ENCODE measurements at places on chromosomes 16 and 17.

- no peak for DNase-seq
Measured at GRCh38 chr17:43956222-43956621, 2.5 kb upstream of the PYY start.

DNA sequence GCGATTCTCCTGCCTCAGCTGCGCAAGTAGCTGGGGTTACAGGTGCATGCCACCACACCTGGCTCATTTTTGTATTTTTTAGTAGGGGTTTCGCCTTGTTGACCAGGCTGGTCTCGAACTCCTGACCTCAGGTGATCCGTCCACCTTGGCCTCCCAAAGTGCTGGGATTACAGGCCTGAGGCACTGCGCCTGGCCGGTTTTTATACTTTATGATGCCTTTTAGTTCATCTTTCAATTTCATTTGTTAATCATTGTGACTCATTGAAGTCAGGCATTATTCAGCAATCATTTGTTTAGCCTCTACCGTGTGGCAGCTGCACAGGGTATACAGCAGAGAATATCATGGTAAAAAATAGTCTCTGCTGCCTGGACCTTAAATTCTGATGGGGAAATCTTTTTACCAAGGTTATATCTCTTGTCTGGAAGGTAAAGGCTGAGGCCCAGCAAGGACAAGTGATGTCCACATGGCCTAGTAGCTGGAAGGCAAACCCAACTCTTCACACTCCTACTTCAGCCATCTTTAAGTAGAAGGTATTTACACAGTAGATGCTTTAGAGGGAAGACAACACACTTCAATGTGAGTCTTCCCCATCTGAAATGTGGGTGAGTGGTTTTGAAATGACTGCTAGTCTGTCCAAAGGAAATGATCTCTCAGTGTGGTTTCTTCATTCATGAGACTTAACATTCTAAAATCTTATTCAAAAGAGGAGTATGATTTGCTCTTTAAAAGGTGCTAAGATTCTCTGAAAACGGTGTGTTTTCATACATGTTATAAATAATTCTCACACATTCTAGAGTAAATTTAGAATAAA, 2.4 kb downstream of the PRPSAP2 start:
- no peak for DNase-seq

DNA sequence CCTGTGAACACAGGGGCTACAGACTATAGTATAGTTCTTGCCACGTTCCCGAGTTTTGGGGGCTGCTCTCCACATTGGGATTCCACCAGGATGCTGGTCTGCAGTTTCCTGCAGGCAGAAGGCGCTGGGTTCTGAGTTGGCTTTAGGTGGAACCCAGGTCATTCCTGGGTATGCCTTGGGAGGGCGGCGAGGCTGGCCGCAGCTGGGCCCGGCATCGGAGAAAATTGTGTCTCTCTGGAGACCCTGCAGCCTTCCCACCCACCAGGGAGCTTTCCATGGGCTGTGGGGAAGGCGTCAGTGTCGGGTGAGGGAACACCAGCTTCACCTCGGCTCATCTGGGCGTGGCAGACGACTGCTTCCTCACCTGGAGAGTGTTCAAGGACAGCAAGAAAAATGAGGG, 183.6 kb downstream of the RAB11FIP4 start:
- DNase-seq, result no peak

GRCh38 chr17:72967277-72967970, 125.1 kb downstream of the SLC39A11 start:
- no peak for DNase-seq

GRCh38 chr17:49210158-49211029, at the start of the genes ABI3 and GNGT2:
Gene ABI3 (plus strand): TSS chr17:49210707. CDS start chr17:49210725, 18 bp downstream.
Gene GNGT2 (minus strand): TSS chr17:49210574. CDS start chr17:49207422, 3,152 bp downstream.
- DNase-seq, result no peak

DNA sequence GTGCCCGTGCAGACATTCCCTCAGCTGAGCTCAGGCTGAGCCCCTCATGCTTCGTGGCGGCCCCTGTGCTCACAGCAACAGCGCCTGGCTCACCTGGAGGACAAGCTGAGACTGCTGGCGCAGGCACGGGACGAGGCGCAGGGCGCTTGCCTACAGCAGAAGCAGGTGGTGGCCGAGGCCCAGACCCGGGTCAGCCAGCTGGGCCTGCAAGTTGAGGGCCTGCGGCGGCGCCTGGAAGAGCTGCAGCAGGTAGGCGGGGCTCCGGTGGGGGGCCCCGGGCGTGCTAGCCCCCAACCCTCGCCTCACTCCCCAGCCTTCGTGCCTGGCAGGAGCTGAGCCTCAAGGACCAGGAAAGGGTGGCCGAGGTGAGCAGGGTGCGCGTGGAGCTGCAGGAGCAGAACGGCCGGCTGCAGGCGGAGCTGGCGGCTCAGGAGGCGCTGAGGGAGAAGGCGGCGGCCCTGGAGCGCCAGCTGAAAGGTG, 1.4 kb upstream of the RAC3 start:
- DNase-seq, result no peak

- DNase-seq, result peak; percentile 60
Measured at GRCh38 chr16:67563708-67564468, 1.6 kb downstream of the CTCF start.

- no peak for DNase-seq
Measured at GRCh38 chr16:87380881-87381280, 2.7 kb downstream of the FBXO31 start.

DNA sequence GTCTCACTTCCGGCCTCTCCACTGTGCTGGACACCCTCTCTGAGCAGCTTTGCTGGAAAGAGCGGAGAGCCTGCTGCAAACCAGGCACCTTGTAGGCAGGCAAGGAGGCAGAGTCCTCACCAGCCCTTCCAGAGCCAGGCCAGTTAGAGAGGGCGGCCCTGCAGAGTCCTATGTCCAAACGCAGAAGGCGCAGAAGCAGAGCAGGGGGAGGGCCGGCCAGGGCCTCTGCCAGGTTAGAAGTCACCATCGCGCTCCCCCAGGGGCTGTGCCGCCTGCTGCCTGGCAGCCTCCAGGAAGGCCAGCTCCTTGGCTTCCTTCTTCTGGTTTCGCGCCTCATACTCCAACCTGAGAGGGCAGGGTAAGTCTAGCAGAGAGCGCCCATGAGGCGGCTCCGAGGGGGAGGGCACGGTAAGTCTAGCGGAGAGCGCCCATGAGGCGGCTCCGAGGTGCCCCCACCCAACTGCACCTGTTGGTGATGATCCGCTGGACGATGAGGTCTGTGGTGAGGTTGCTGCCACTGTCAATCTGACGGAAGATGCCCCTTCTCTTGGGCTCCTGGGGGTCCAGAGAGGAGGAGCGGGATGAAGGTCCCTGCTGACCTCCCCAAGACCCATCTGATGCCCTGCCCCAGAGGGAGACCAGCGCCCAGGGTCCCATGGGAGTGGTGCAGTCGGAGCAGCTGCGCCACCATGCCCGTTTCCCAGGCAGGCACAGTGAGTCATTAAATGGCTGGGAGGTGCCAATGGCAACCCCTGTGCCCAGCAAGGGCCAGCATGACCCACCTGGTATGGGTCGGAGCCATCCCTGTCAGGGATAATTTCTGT, 2.8 kb downstream of the NPB start:
- no peak for DNase-seq

DNA sequence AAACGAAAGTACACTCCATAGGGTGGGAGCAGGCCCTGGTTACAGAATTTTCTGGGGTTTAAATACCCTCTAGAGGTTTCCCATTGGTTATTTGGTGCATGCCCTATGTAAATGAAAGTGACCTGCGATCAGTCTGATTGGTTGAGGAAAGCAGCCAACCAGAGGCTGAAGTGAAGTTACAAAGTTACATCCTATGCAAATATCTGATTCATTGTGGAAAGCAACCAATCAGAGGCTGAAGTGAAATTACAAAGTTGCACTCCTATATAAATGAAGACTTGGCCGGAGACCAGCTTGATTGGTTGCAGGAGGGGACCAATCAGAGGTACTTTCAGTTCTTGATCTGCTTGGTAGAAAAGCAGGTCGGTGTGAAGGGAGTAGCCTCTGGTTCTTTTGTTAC, 24.4 kb downstream of the NAA60 start:
- DNase-seq, result no peak

GRCh38 chr16:75420987-75421819, 12.1 kb downstream of the CFDP1 start:
- no peak for DNase-seq

DNA sequence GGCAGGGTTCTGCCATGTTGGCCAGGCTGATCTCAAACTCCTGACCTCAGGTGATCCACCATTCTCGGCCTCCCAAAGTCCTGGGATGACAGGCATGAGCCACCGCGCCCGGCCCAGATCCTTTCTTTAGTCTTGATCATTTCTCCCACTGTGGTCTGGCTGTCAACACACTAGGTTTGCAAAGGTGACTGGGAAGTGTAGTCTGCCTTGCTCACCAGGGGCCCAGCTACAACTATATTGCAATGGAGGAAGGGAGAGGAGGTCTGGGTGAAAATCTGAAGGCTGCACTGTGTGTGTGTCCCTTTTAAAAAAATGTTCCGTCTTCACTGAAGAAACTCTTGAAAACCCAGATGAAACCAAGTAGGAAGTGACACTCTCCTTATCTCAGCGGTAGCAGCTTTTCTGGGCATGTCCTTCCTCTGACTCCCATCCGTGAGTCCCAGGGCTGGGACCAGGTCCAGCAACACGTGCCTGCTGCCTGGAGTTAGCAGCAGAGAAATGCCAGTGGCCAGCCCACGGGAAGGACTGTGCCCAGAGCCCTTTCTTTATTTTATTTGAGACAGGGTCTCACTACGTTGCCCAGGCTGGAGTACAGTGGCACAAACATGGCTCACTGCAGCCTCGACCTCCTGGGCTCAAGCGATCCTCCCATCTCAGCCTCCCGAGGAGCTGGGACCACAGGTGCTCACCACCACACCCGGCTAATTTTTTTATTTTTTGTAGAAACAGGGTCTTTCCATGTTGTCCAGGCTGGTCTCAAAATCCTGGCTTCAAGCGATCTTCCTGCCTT, 17.8 kb upstream of the KIF19 start:
- no peak for DNase-seq

- DNase-seq, result no peak
Measured at GRCh38 chr17:80064696-80065095, 28.3 kb downstream of the CCDC40 start.

DNA sequence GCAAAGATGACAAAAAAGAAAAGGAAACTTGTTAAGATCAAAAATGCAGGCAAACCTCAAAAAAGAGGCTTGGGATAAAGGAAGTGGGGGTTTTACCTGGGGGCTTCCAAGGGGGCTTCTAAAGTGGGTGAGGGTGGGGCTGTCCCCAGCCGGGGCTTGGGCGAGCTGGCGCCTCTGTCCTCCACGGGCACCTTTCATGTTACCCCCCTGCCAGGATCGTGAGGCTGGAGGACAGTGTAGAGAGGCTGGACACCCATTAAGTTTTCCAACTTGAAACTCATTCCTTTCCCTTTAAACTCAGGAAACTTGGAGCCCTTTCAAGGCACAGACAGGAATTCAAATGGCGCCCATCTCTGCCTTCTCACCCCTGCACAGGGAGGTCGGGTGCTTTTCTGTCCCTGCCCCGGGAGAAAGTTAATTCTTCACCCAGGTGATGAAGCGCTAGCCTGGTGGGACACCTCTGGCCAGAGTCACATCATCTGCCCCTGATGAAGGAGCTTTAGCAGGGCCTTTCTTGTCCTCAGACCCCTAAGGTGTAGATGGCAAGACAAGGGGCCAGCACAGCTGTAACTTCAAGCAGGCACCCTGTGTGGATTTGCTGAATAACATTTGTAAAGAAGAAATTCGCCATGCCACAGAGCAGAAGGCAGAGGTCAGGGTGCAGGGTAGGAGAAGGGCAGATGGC, 87.3 kb downstream of the C16orf78 start:
- no peak for DNase-seq

DNA sequence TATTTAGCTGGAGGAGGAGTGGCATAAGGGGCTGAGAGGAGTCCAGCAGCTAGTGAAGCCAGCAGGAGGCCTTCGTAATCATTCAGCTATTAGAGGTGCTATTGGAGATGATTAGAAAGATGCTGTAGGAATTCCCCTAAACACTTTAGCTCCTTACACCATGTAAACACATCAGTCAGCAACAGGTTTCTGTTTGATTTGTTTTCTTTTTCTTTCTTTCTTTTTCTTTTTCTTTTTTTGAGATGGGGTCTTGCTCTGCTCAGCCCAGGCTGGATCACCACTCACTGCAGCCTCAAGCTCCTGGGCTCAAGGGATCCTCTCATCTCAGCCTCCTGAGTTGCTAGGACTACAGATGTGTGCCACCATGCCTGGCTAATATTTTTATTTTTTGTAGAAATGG, 10.6 kb upstream of the SEPHS2 start:
- no peak for DNase-seq

DNA sequence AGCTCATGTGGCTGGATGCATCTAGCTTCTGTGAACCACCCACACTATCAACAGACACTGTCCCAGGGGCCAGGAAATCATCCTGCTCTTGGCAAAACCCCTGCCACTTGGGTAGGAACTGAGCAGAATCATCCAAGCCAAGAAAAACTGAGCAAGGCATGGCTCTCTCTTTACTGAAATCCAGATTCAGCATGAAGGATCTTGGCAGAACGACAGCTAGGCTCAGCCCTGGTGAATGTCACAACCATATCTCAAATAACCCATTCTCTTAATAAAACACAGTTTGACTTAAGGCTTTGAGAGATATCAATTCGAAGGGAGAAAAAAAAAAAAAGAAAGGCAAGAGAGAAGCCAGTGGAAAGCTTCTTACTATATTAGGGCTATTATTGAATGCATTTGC, 72.2 kb downstream of the MAF start:
- peak; percentile 51 for DNase-seq

DNA sequence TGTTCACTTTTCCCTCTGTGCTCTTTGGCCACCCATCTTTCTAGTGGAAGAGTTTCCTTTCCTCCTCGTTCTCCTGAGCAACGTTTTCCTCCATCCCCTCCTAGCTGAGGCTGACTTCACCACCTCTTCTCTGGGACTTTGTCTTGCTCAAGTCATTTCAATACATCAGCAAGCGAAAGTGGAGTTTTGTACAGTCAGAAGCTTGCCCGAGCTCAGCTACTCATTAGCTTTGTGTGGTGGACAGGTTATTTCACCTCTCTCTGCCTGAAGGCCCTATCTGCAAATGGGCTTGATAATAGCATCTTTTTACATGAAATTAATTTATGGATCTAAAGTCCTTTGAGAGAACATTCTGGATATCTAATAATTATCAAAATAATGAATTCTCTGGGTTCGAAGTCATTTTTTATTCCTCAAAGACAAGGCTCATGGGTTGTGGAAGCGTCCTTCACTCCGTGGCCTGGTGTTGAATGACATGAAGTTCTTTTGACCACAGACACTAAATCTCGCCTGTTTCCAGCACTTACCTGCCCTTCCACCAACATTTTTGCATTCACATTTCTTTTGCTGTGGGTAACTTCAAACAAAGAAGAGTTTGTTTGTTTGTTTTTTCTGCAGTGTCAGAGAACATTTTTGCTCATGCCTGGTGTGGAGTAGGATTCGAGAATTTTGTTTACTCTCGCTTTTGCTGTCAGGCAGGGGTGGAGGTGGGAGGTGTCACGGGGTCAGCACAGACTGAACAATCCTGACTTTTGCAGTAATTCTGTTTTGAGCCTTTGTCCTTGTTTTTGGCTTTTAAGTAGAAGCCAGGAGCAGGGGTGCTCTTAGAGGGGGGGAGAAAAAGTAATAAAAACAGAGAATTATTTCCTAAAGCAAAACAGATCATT, 155.0 kb upstream of the CACNG5 start:
- no peak for DNase-seq

GRCh38 chr17:78581304-78581703, 4.1 kb upstream of the DNAH17 start:
- no peak for DNase-seq

Data from DMS79 treated with DMSO at 0.1 percent for 48 hours (cell line).